Osteoblast (primary cell): ENCODE measurements at places on chromosomes 12 and 14. TPM values are rescaled to one million over a fixed set of nuclear protein-coding genes. Genes with fewer than 3 reads are reported as not detected.

Gene PTPN11
- total RNA-seq, result 96.1 and 98.8 TPM in 2 replicates

Gene TAS2R7
- total RNA-seq, result not detected in 2 replicates

GRCh38 chr14:89399594-89400068 lies 17.4 kb downstream of the FOXN3 start:
- no peak for DNase-seq

Gene ABCC9
- total RNA-seq, result 14.5 and 28.3 TPM in 2 replicates

DNA sequence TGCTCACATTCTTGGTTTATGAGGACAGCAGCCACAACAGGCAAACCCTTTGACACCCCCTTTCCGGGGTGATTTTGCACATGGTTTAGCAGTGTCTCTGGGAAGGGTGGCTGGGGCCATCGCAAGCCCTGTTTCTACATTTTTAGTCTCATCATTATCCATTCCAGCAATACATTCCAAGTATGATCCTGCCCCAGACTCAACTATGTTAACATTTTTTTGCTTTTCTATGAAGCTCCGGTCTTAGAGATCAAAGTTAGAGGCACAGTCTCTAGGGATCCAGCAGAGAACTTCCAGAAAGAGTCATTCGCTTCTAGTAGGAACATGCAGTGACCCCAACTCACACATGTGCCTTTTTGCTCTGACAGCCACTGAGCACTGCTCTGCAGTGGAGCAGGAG lies 130.9 kb downstream of the TBX5 start:
- no peak for DNase-seq

GRCh38 chr14:20419419-20419818 lies 6.1 kb upstream of the TEP1 start:
- no peak for DNase-seq

DNA sequence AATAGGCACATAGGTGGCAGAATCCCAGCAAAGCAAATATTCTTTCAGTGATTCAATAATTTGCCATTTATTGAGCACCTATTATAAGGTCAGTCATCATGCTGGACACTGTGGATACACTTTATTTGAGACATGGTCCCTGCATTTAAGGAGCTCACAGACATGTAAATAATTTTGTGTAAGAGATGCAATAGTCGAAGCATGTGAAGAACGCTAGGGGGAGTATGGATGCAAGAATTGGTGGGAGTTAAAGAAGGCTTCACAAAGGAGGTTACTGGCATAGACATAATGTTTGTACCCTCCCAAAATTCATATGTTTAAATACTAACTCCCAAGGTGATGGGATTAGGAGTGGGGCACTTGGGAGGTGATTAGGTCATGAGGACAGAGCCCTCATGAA lies 260.6 kb upstream of the GARIN6 start:
- no peak for DNase-seq

- peak; percentile 58 for DNase-seq
These were observed 54.2 kb upstream of the CERS5 start for GRCh38 chr12:50221228-50222008.

GRCh38 chr12:26783131-26783526 lies 49.9 kb downstream of the ITPR2 start:
- peak; percentile 72 for DNase-seq

Gene ZFHX2
- 0.59 and 0.72 TPM in 2 replicates for total RNA-seq

GRCh38 chr12:52772772-52773171 lies 4.4 kb downstream of the KRT76 start:
- no peak for DNase-seq

- no peak for DNase-seq
These were observed 79.7 kb upstream of the REP15 start for GRCh38 chr12:27616356-27617142.

DNA sequence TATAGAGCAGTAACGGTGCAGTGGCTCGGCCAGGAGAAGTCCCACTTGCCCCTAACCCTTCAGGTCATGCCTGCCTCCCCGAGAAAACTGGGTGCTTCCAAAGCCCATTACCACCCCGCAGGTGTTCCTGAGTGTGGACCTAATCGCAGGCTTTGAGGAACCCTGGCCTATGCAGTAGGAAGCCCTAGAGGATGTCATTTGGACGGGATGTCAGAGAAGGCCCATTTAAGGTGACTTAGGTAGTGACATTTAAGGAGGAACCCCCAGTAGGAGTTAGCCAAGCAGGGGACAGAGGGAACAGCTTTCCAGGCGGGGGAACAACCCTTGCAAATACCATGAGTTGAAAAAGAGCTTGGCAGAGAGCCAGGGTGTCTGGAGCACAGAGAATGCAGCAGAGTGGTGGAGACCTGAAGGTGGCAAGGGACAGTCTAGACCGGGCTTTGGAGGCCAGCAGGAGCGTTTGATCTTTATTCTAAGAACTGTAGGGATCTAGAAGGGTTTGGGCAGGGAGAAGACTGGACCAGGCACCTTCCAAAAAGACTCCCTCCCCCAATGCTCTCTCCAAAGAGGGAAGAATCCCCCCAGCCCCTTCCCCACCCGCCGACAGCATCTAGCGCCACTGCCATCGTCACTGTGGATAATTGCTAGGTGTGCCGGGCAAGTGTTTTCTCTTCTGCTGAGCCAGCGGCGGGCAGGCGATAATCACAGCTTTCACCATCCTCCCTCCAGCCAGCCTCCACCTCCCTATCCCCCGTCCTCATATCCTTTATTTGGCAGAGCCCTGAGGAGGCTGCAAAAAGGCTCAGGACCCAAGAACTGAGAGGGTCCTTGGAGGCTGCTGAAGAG lies 33.3 kb upstream of the BEGAIN start:
- peak; percentile 35 for DNase-seq

- no peak for DNase-seq
These were observed 119.3 kb downstream of the DAD1 start for GRCh38 chr14:22469538-22470303.

DNA sequence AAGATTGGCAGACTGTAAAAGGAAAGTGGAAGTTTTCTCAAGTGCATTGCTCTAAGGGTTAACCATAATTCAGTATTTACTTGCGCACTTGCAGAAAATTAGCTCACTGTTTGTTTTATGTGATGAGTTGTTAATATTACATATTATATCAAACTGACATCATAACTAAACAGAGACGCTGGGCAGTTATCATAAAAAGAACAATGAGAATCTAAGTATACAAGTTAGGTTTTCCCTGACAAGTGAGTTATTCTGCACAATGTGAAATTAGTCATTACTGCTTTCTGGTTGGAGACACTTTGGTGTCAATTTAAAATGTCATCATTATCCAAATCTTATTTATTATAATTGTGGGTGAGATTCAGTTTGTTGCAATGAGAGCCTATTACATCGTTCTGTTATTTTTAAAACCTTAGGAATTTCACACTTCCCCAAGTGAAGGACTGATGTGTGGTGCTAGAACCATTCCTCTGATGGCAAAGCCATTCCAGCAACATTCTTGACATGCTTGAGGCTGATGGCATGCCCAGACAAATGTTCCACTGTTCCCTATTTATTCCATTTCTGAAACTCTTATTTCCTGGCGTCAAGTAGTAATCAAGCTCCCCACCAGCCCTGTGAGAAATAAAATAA lies 90.1 kb upstream of the FLRT2 start:
- DNase-seq, result no peak

Gene ACSM4
- not detected in 2 replicates for total RNA-seq

Gene PLA2G1B
- not detected in 2 replicates for total RNA-seq

DNA sequence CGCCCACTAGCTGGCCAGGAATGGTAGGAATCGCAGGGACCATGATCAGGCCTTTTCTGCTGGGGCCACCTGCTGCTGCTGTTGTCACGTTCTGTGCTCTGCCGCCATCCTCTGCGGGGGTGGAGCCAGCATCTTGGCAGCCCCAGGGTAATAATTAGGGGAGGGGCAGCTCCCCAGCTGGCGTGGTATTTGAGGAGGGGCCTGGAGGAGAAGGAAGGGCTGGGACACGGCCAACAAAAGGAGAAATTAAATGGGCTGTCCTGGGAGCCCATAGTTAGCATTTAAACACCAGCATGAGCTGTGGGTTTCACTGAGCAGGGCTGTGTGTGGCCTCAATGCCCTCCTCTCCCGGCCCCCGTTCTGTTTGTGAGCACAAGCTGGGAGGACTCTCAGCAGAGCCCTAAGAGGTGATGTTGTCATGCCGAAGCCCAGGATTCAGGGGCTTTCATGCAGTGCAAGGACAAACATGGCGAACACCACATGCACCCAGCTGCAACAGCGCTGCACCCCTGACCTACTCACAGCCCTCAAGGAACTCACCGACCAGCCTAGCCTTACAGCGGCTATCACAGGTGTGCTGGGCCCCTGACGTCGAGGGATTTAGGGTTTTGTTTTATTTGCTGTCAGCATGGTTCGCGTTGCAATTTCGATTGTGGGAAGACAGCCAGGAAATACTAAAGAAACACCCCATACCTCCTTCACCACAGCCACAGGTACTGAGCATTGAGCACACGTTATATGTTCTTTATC lies 324.3 kb downstream of the CACNA1C start:
- no peak for DNase-seq

Gene TPPP2
- total RNA-seq, result not detected in 2 replicates

DNA sequence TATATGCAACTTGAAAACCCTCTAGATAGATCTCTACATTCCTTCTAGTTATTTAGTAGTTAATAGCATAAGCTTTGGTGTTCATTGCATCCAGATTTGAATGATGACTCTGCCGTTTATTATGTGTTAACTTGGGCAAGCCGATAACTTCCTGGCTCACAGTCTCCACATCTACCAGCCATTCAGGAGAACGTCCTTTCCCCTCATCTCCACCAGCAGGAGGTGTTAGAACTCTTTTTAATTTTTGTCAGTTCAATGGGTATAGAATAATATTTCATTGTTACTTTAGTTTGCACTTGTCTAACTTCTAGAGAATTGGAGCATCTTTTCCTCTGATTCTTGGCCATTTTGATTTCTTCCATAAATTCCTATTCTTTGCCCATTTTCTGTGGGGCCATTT lies 30.0 kb upstream of the WSCD2 start:
- DNase-seq, result no peak

Gene OR6C68
- not detected in 2 replicates for total RNA-seq

Gene HOXC9
- 8.3 and 11.6 TPM in 2 replicates for total RNA-seq

Gene SLC17A8
- not detected in 2 replicates for total RNA-seq

DNA sequence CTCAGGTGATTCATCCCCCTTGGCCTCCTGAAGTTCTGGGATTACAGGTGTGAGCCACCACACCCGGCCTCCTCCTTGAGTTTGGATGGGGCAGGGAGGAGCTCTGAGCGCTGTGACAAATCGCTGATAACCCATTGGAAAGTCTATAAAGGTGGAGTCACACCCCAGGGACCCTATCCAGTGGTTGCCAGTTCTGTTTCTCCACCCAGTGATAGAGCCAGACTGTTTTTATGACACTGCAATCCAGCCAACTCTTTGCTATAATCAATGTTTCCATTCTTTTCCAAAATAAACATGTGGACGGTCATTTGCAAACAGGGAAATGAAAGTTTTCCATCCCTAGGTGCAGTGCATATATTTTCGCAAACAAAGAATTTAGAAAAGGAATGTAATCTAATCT lies 142.0 kb upstream of the PELI2 start:
- no peak for DNase-seq
